ENCODE measurements at places on chromosomes 3 and 15.

GRCh38 chr15:96331144-96331944 is 844 bp downstream of the NR2F2 start:
- DNase-seq: no peak

DNA sequence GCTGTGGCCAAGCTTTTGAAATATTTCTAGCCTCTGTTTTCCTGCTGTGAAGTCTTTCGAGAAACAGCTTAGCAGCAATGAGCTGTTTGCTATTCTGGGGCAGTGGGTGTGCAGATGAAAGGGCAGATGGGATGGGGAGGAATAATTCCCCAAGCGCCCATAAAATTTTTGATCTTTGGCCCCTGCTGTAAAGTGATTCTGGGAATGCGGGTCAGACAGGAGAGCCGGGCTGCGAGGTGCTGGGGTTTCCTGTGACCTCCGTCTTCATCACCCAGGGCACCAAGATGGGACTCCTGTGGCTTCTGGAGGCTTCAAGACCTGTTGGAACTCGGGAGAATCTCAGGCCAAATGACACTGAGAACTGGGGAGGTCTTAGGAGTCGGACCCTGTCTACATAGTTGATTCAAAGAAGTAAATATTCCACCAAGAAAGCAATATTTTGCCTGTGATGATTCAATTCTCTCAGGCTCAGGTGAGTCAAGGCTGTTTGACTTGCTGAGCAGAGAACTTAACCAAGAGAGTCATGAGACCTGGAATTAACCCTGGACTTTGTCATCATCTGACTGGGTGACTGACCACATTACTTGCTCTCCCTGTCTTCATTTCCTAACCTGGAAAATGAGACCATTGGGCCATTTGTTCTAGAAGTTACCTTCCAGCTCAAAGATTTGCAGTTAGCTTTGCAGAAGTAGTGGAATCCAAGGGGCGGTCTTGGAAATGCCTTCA is 86.4 kb downstream of the POLR2M start:
- no peak for DNase-seq

GRCh38 chr3:142046320-142047020 is 102.9 kb downstream of the TFDP2 start:
- DNase-seq: no peak

- no peak for DNase-seq
Observed at GRCh38 chr15:51403072-51403878, 61.8 kb downstream of the GLDN start.

GRCh38 chr15:69038508-69038907 is 24.0 kb downstream of the NOX5 start:
- DNase-seq: no peak

GRCh38 chr15:43791993-43792760 is at the start of gene SERF2:
TSS of gene SERF2 (plus strand) at chr15:43792320. CDS start at chr15:43792377, 57 bp downstream.
- DNase-seq: peak; percentile 96

DNA sequence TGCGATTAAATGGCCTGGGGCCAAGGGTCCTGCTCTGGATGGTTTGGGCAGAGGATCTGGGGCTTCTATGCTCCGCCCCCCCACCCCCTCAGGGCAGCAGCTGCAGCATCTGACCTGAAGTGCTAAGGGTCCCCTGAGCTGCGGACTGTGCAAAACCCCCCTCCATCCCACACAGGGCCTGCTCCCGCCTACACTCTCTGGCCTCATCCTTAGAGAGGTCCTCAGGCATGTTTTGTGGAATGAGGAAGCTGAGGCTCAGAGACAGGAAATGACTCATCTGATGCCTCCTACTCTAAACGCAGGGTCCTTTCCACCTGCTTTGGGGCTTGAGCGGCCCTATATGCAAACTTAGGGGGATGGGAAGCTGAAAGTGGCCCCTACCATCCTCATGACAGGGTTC is 59.5 kb upstream of the CTSH start:
- DNase-seq: no peak

- peak; percentile 90 for DNase-seq
Observed at GRCh38 chr3:73786321-73786807, 161.6 kb upstream of the PDZRN3 start.

DNA sequence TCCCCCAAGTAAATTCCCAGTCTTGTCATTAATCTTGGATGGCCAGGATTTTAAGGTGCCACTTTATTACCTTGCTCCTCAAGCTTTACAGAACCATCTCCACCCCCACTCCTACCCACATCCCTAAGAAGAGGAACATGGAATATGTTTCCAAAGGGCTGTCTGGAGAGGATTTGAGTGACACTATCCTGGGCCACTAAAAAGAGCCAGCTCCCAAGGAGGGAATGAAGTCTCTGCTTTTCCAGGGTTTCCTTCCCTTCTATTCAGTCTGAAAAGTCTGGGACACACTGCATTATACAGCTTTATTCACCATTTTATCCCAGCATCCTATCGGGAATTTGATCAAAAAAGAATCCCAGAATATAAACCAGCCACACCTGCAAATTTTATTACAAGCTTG is 35.6 kb upstream of the MECOM start:
- DNase-seq: no peak
